ENCODE measurements at places on chromosomes 2 and 18. TPM values are rescaled to one million over a fixed set of nuclear protein-coding genes. Genes with fewer than 3 reads are reported as not detected.

DNA sequence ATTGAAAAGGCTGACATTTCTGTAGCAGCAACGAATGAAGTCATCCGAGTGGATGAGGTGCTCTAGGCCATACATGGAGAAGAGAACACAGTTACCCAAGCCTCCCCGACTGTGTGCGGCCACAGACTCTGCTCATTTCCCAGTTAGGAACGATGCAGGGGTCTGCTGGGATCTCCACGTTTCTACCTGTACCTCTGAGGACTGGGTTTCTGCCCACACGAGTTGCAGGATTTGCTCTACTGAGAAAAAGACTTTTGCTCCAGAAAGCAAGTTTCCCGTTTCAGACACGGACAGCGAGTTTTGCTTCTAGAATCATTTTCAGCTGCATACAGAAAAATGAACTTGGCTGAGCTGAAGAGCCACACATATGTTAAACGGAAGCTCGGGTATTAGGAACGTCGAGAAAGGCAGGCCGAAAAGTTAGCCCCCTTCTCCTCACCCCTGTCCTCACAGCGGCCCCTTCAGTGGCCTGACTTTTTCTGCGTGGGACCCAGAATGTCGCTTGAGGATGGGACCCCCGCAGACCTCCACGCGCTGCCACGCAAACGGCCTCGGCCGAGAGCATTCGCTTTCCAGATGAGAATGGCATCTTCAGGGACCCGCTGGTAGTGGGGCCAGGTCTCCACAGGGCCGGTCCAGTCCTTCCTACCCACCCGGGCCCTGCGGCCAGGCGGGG, 582 bp upstream of the RAB31 start:
- peak; percentile 60 for DNase-seq

GPR45 gene
- polyA plus RNA-seq, result not detected

- no peak for DNase-seq
Measured at GRCh38 chr2:171389780-171390179, 44.0 kb downstream of the METTL8 start.

DOCK10 gene
- polyA plus RNA-seq, result 21.1 TPM

RAX gene
- polyA plus RNA-seq, result not detected

GRCh38 chr2:241161646-241162281, 11.5 kb downstream of the PPP1R7 start:
- DNase-seq, result peak; percentile 52

GRCh38 chr2:12014088-12014960, 267.9 kb downstream of the LPIN1 start:
- DNase-seq, result no peak

ALPG gene
- polyA plus RNA-seq, result not detected

Data from hindlimb muscle (tissue), 1 donor.